H9 (cell line): ENCODE measurements at places on chromosomes 16 and 17.

GRCh38 chr16:51892293-51893007 is 654.5 kb downstream of the TOX3 start:
- H3K36me3 ChIP-seq, result no peaks in the 10 kb centered on the region; the same call in 1 of the 2 replicates
- no peak for DNase-seq
- H3K27ac ChIP-seq, result no peak overlapping the region
- peaks cover 5% of the 10 kb centered on the region; the same call in 1 of the 2 replicates for H3K4me1 ChIP-seq

GRCh38 chr17:5238333-5238732 is 3.7 kb upstream of the SCIMP start:
- no peaks in the 10 kb centered on the region for H3K4me1 ChIP-seq
- no peak overlapping the region for H3K27ac ChIP-seq
- H3K27me3 ChIP-seq, result no peaks in the 10 kb centered on the region
- H3K36me3 ChIP-seq, result no peaks in the 10 kb centered on the region
- DNase-seq, result no peak
- H3K4me3 ChIP-seq, result no peak overlapping the region

DNA sequence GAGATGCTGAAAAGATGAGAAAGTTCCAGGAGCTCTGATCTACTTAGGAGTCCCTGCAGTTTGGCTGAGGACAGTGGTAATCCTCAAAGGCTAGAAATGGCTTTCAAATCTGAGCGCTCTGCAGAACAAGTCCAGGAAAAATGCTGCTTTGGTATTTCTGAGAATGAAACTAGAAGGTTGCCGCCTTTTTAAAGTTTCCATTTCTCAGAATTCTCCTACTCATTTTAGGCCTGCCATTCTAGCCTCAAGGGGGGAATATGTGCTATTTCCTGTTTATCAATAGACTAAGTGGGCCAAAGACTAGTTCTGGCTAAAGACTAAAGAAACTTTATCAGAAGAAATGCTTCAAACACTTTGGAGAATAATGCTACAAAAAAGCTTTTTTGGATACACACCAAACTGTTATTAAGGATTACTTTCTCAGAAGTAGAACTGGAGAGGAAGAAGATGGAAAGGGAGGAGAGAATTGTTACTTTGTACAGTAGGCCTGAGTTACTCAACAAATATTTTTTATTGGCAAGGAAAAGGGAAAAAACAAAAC is at the start of gene SLFN12L:
SLFN12L (minus strand) TSS at position 78 of the 541 bp plus-strand sequence. CDS start 15,314 bp downstream, outside the sequence.
- DNase-seq, result no peak
- H3K27me3 ChIP-seq, result no peaks in the 10 kb centered on the region
- no peaks in the 10 kb centered on the region for H3K36me3 ChIP-seq
- no peak within 1 kb of the TSS for H3K4me3 ChIP-seq

- no peaks in the 10 kb centered on the region for H3K4me1 ChIP-seq
- H3K4me3 ChIP-seq, result no peak overlapping the region
- DNase-seq, result no peak
- H3K27ac ChIP-seq, result no peak overlapping the region
- no peaks in the 10 kb centered on the region for H3K36me3 ChIP-seq
- no peaks in the 10 kb centered on the region; the same call in 1 of the 2 replicates for H3K27me3 ChIP-seq
Observed at GRCh38 chr17:7745748-7746470, 28.4 kb downstream of the DNAH2 start.

DNA sequence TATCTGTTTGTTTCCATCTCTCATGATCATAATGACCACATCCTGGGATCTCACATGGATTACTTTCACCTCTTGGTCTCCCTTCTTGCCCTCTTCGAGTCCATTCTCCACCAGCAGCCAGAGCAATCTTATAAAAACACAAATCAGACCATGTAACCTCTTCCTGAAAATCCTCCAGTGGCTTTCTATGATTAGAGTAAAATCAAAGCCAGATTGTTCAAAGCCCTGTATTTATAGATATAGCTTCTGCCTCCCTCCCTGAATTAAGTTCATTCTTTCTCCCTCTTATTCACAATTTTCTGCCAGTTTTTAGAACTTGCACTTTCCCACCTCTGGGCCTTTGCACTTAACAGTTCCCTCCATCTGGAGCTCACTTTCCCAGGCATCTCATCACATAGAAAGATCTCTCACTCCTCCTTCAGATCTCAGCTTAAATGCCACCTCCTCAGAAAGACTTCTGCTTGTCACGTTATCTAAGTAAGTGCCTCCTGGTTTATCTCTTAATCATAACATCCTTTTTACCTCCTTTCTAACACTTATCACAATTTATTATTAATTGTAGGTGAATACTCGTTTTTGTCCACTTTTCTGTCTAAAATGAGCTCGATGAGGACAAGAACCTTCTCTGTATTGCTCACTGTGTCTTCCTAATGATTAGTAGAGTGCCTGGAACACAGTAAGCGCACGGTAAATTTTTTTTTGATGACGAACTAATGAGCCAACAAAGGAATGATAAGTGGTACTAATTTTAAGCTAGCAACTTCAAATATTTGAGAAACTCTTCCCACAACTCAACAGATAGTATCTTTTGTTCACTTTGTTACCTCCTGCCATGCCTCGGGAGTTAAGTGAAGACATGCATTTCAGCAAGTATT is 80.5 kb downstream of the CYB561 start:
- H3K4me1 ChIP-seq, result no peaks in the 10 kb centered on the region
- H3K27me3 ChIP-seq, result no peaks in the 10 kb centered on the region
- no peaks in the 10 kb centered on the region for H3K36me3 ChIP-seq

- no peak overlapping the region for H3K27ac ChIP-seq
- peak overlapping the region; percentile 52 for H3K4me3 ChIP-seq
- H3K27me3 ChIP-seq, result no peaks in the 10 kb centered on the region; the same call in 1 of the 2 replicates
- H3K4me1 ChIP-seq, result peaks cover 5% of the 10 kb centered on the region; the same call in 1 of the 2 replicates
Observed at GRCh38 chr17:42288803-42289610, 709 bp downstream of the STAT5A start.

DNA sequence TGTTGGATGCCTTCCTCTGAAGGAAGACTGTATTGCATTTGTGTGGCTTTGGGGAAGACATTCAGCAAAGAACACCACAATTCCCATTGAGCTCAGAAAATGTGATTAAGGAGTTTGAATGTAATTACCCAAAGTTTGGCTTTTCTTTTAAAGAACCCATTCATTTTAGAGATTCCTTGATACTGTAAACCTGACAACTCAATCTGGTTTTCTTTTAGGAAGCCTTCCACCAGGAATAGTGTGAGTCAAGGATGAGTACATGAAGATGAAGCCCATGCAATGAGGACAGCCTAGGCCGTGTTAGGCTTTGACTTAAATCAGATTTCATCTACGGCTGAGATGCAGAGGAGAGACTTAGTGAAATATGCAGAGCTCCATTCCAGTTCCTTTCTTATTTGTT is 271.7 kb upstream of the TBX2 start:
- no peak for DNase-seq
- no peaks in the 10 kb centered on the region for H3K36me3 ChIP-seq
- H3K27me3 ChIP-seq, result no peaks in the 10 kb centered on the region

DNA sequence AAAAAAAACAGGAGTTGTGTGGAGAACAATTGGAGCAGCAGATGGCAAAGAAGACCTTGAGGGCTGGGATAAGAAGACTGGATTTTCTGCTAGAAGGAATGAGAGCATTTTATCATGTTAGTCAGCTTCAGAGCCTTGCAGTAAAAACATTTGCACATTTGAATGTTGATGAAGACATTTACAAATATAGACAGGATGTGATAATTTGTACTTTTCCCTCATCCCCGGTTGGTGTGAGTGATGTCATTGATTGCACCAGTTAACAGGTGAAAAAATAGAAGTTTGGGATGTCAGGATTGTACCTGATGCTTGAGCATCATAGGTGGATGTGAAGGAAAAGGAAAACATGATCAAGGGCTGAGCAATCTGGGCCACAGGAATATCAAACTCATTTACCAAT is 22.6 kb upstream of the MAPK3 start:
- no peak overlapping the region for H3K27ac ChIP-seq
- no peak overlapping the region for H3K4me3 ChIP-seq
- no peaks in the 10 kb centered on the region for H3K27me3 ChIP-seq
- H3K36me3 ChIP-seq, result no peaks in the 10 kb centered on the region
- DNase-seq, result no peak

DNA sequence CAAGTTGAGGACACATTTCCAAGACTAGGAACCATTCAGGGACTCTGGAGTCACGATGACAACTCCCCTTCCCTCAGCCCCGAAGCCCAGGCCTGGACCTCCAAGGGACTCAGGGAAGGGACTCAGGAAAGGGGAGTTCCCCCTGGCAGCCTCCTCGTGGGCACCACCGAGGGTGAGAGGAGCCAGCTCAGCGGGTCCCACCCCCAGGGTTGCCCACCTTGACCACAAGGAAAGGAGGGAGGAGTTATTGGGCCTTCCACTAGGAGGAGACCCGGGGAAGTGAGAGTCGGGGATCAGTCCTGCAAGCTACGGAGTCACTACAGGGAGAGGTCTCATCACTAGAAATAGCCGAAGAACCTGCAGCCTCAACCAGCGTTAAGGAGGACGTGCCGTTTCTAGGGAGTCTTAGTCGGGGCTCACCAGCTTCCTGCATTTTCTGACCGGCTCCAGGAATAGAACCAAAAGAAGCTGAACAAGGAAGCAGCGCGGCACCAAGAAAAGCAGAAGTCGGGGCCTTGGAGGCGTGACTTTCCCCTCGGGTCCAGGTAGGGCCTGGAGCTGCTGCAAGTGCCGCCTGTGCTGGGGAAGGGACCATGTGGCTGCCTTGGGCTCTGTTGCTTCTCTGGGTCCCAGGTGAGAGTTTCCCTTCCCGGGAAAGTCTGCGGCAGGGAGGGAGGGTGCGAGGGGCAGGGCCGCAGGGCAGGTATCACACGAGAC is at the start of gene CD300A:
CD300A (plus strand) TSS at position 524 of the 717 bp plus-strand sequence; CDS start at position 594, 70 bp downstream.
- H3K36me3 ChIP-seq, result no peaks in the 10 kb centered on the region
- no peaks in the 10 kb centered on the region for H3K4me1 ChIP-seq
- H3K27me3 ChIP-seq, result peaks cover 4% of the 10 kb centered on the region; the same call in 1 of the 2 replicates
- H3K27ac ChIP-seq, result no peak within 1 kb of the TSS
- DNase-seq, result peak; percentile 51

DNA sequence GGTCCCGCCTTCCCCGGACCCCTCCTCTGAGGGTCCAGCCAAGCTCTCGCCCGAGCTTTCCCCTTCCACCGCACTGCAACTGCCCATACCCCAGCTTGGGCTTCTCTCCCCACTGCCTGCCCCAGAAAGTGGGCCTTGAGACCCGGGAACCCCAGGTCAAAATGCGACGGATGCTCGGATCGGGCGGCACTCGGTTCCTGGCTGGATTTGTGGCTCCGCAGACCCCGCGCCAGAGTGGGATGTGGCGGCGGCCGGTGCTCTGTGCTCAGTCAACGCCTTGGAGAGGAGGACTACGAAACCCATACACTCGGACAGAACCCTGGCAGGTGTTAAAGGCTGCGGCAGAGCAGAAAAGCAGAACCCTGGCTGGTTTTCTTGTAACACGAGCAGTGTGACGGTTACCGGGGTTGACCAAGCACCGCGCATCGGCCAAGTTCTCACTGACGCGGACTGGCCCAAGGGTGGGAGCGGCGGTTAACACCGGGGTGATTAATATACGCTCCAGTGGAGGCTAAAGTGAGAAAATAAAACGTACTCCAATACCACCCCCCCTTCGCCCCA is 885 bp upstream of the SLFN13 start:
- H3K4me1 ChIP-seq, result no peaks in the 10 kb centered on the region; the same call in 1 of the 2 replicates
- peaks cover 12% of the 10 kb centered on the region; the same call in 1 of the 2 replicates for H3K27me3 ChIP-seq
- no peaks in the 10 kb centered on the region for H3K36me3 ChIP-seq

GRCh38 chr16:84548508-84548907 is 44.0 kb upstream of the MEAK7 start:
- DNase-seq, result no peak
- H3K4me3 ChIP-seq, result no peak overlapping the region
- no peak overlapping the region for H3K27ac ChIP-seq
- no peaks in the 10 kb centered on the region for H3K27me3 ChIP-seq

- H3K27me3 ChIP-seq, result no peaks in the 10 kb centered on the region
- H3K4me1 ChIP-seq, result no peaks in the 10 kb centered on the region
- no peaks in the 10 kb centered on the region for H3K36me3 ChIP-seq
Observed at GRCh38 chr16:26806657-26807056, 260.1 kb upstream of the C16orf82 start.

- no peak overlapping the region for H3K4me3 ChIP-seq
- no peak for DNase-seq
- H3K27ac ChIP-seq, result no peak overlapping the region
- H3K27me3 ChIP-seq, result no peaks in the 10 kb centered on the region; the same call in 1 of the 2 replicates
- no peaks in the 10 kb centered on the region for H3K4me1 ChIP-seq
- H3K36me3 ChIP-seq, result no peaks in the 10 kb centered on the region
Observed at GRCh38 chr17:15900871-15901270, 44.1 kb upstream of the ADORA2B start.

- no peak for DNase-seq
- H3K36me3 ChIP-seq, result no peaks in the 10 kb centered on the region
- no peaks in the 10 kb centered on the region for H3K27me3 ChIP-seq
- no peak overlapping the region for H3K4me3 ChIP-seq
- H3K27ac ChIP-seq, result no peak overlapping the region
- H3K4me1 ChIP-seq, result peaks cover 8% of the 10 kb centered on the region
Observed at GRCh38 chr17:57441270-57441600, 184.9 kb downstream of the MSI2 start.

- DNase-seq, result no peak
- H3K4me3 ChIP-seq, result no peak overlapping the region
- no peaks in the 10 kb centered on the region for H3K27me3 ChIP-seq
- no peak overlapping the region for H3K27ac ChIP-seq
- peaks cover 61% of the 10 kb centered on the region for H3K36me3 ChIP-seq
Observed at GRCh38 chr17:29533976-29534375, 32.9 kb downstream of the ABHD15 start.

GRCh38 chr16:29316761-29317183 is 89.7 kb downstream of the NPIPB11 start:
- no peaks in the 10 kb centered on the region; the same call in 2 of the 3 replicates for H3K36me3 ChIP-seq
- no peak overlapping the region for H3K27ac ChIP-seq
- H3K4me1 ChIP-seq, result no peaks in the 10 kb centered on the region
- DNase-seq, result no peak

- H3K4me3 ChIP-seq, result no peak overlapping the region
- H3K27ac ChIP-seq, result no peak overlapping the region
- DNase-seq, result no peak
- no peaks in the 10 kb centered on the region for H3K36me3 ChIP-seq
Observed at GRCh38 chr17:16997514-16998429, 25.9 kb upstream of the TNFRSF13B start.

- no peak overlapping the region for H3K27ac ChIP-seq
- no peaks in the 10 kb centered on the region for H3K4me1 ChIP-seq
- peaks cover 29% of the 10 kb centered on the region for H3K36me3 ChIP-seq
Observed at GRCh38 chr16:88857728-88858339, 907 bp downstream of the TRAPPC2L start.

- H3K4me1 ChIP-seq, result peaks cover 3% of the 10 kb centered on the region; the same call in 1 of the 2 replicates
- no peak overlapping the region for H3K27ac ChIP-seq
- no peak for DNase-seq
- no peaks in the 10 kb centered on the region for H3K36me3 ChIP-seq
- H3K27me3 ChIP-seq, result no peaks in the 10 kb centered on the region
- no peak overlapping the region for H3K4me3 ChIP-seq
Observed at GRCh38 chr17:41003926-41004325, 4.2 kb upstream of the KRTAP3-2 start.

DNA sequence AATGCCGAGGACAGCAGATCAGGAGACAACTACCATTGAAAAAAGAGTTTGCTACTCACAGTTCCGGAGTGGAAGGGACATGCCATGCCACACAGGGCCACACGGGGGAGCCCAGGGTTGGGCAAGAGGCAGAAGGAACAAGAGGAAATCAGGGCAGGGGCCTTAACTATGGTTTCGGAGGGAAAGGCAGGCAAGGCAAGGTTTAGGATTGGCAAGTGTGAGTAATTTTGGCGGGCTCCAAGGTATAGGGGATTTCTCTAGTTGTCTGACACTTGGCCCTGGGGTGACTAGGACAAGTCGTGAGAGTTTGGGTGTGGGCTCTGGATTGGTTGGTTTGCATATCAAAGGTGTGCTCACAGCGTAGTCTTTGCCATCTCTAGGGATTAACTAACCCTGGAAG is 27.0 kb upstream of the NTN1 start:
- DNase-seq, result peak; percentile 92
- H3K4me1 ChIP-seq, result no peaks in the 10 kb centered on the region
- H3K27ac ChIP-seq, result no peak overlapping the region

- no peak for DNase-seq
- H3K27me3 ChIP-seq, result no peaks in the 10 kb centered on the region
- H3K36me3 ChIP-seq, result peaks cover 2% of the 10 kb centered on the region; the same call in 1 of the 3 replicates
- peaks cover 2% of the 10 kb centered on the region; the same call in 1 of the 2 replicates for H3K4me1 ChIP-seq
- no peak overlapping the region for H3K27ac ChIP-seq
- H3K4me3 ChIP-seq, result no peak overlapping the region
Observed at GRCh38 chr16:83901101-83901500, 2.2 kb downstream of the MLYCD start.
